CD4-positive, alpha-beta T cell (primary cell): ENCODE measurements at places on chromosomes 12 and 14. TPM values are rescaled to one million over a fixed set of nuclear protein-coding genes. Genes with fewer than 3 reads are reported as not detected.
A peak's percentile ranks its signal among the peaks of the same experiment; 100 is the strongest.

DNA sequence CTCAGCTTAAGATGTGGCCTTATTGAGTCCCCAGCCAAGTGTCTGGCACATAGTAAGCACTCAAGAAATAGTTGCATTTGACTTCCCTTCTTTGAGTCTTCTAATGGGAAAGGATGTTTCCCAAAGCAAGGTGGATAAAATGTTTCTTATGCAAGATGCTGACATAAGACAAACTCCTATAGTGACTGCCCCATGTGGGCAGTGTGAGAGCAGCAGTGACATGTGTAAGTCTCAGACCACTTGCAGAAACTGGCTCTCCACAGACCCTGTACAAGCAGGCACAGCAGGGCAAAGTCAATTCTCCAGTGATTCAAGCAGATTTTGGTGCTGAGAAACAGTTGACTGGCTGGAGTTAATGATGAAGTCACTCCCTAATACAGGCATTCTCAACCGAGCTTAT lies 255.3 kb downstream of the ANO2 start:
- no peaks in the 10 kb centered on the region for H3K36me3 ChIP-seq
- no peaks in the 10 kb centered on the region for H3K4me1 ChIP-seq
- no peak overlapping the region for H3K4me3 ChIP-seq
- DNase-seq, result no peak
- H3K27ac ChIP-seq, result no peak overlapping the region
- H3K27me3 ChIP-seq, result no peaks in the 10 kb centered on the region

C12orf42 gene
- total RNA-seq, result 3.9 TPM

- H3K4me3 ChIP-seq, result no peak overlapping the region
- H3K4me1 ChIP-seq, result peaks cover 14% of the 10 kb centered on the region
- no peak overlapping the region for H3K27ac ChIP-seq
- DNase-seq, result no peak
Measured at GRCh38 chr12:21444193-21445146, 7.0 kb downstream of the PYROXD1 start.

TMED8 gene
- total RNA-seq, result 4.9 TPM

DNA sequence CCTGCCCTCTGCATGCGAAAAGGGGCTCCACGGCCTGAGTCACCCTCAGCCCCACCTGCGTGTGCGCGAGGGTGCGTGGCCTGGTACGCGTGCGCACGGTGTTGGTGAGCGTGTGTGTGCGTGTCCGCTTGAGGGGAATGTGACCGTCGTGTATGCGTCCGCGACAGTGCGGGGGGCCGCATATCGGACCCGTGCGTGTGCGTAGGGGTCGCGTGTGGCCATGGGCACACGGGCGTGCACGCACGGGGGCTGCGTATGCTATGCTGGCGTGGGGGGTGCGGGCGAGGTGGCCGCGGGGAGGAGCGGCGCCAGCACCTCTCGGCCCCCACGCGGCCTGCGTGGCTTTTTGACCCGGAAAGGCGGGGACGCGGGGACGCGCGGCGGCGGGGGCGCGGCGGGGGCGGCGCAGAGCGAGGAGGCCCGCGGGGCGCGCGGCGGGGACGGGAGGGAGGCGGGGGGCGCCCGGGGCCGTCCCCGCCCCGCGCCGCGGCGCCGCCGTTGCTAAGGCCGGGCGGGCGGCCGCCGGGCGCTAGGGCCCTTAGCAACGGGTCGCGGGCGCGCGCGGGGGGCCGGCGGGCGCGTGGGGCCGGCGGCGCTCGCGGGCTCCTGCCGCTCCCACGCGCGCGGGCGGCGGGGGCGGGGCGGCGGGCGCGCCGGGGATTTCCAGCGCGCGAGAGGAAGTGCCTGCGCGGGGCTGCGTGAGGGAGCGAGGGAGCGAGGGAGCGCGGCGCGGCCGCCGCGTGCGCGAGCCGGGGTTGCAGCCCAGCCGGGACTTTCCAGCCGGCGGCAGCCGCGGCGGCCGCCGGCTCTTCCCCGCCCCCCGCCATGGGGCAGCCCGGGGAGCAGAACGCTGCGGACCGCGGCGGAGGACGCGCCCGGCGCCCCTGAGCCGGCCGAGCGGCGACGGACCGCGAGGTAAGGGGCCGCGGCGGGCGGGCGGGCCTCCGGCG lies at the start of gene TRAF3:
Gene TRAF3 (plus strand): TSS at position 689 of the 950 bp plus-strand sequence. CDS start 92,753 bp downstream, outside the sequence.
- H3K27me3 ChIP-seq, result no peaks in the 10 kb centered on the region
- H3K4me1 ChIP-seq, result peaks cover 61% of the 10 kb centered on the region
- peak; percentile 88 for DNase-seq

PIANP gene
- total RNA-seq, result 0.87 TPM

DNA sequence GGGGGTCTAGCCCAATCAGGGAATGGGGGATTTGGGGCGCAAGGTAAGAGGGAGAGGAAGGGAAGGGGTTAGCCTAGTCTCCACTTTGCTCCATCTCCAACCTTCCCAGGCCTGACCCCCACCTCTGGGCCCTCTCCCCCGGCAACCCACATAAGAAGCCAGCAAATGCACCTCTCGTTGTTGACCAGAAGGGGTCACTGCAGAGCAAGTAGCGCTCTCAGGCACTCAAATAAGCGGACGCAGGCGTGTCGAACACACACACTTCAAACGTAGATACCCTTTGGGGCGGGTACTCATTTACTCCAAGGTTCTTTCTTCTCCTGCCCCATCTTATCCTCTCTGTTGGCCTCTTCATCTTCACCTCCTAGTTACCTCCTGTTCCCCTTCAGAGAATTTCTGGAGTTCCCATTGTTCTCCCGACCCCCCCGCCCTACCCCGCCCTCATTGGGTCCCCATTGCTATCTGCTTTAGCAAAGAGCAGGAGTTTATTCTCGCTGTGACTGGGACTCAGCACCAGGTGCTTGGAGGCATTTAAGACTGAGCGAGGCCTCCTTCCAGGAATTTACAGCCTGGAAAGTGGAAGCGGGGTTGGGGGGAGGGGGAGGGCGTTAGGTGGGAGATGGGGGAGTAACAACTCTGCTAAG lies 1.5 kb upstream of the SRRM4 start:
- H3K4me3 ChIP-seq, result no peak overlapping the region
- no peak overlapping the region for H3K27ac ChIP-seq
- H3K27me3 ChIP-seq, result peaks cover 36% of the 10 kb centered on the region
- no peak for DNase-seq
- no peaks in the 10 kb centered on the region for H3K4me1 ChIP-seq
- H3K36me3 ChIP-seq, result no peaks in the 10 kb centered on the region

DNA sequence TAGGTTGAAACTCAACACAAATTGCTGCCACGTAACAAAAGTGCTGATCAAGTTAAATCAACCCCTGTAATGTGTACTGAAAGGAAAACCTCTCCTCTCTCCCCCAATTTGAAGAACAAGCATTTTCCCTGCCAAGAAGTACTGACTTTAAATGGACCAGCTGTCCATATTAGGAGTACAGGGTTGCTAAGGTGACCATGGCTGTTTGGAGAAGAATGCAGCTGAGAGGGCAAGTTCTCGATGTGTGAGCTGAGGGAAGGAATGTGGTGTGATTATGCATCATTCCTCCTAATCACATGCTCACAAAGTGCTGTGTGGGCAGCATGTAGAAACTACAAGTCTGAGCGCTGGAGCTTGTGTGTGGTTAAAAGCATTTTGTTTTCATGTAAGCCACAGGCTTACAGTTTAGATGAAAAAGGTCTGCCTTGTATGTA lies 50.9 kb upstream of the CCT2 start:
- peaks cover 17% of the 10 kb centered on the region for H3K36me3 ChIP-seq
- no peaks in the 10 kb centered on the region for H3K27me3 ChIP-seq
- no peak overlapping the region for H3K4me3 ChIP-seq
- no peaks in the 10 kb centered on the region for H3K4me1 ChIP-seq
- no peak overlapping the region for H3K27ac ChIP-seq
- no peak for DNase-seq

GRCh38 chr14:88547386-88547780 lies 7.4 kb downstream of the PTPN21 start:
- H3K4me3 ChIP-seq, result no peak overlapping the region
- no peaks in the 10 kb centered on the region for H3K36me3 ChIP-seq
- peaks cover 12% of the 10 kb centered on the region for H3K4me1 ChIP-seq
- DNase-seq, result no peak

DNA sequence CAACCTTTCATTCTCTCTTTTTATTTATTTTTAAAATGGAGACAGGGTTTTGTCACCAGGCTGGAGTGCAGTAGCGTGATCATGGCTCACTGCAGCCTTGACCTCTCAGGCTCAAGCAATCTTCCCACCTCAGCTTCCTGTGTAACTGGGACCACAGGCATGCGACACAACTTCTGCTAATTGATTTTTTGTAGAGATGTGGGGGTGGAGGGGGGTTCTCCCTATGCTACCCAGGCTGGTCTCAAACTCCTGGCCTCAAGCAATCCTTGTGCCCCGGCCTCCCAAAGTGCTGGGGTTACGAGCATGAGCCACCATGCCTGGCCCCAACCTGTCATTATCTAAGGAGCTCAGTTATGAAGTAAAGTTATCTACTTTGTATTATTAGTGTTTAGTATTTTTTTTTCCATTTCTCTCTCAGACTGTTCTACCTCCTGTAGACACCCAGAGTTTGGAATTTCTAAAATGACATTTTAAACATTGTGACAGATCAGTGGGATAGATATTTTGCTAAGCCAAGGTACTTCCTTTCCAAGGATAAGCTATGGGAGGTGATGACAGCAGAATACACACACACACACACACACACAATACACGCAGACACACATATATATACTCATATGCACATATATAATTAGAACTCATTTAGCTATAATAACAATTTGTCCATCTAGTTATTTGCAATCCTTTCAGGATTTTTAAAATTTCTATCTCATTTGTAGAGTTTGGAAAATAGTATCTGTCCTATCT lies 2.1 kb upstream of the USP44 start:
- no peak for DNase-seq
- H3K27me3 ChIP-seq, result no peaks in the 10 kb centered on the region
- peak overlapping the region; percentile 21 for H3K27ac ChIP-seq
- H3K4me3 ChIP-seq, result no peak overlapping the region
- no peaks in the 10 kb centered on the region for H3K36me3 ChIP-seq

DNA sequence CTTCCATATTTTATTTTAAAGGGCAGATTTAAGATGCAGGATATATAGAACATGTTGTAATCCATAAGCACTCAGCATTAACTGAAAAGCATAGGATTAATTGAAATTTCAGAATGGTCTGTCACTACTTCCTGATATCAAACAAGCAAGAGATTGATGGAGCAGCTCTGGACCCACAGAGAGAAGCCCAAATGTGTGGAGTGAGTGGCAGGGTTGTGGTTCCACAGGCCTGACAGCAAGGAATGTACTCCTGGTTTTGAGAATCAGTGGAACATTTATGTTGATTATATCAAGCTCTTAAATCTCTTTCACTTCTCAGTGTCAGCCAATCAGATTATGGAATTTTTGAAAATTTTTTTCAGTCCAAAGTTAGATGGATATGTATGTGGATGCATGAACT lies 267.6 kb upstream of the PRICKLE1 start:
- H3K4me1 ChIP-seq, result no peaks in the 10 kb centered on the region
- no peak overlapping the region for H3K27ac ChIP-seq
- H3K36me3 ChIP-seq, result no peaks in the 10 kb centered on the region
- no peak overlapping the region for H3K4me3 ChIP-seq
- H3K27me3 ChIP-seq, result no peaks in the 10 kb centered on the region
- DNase-seq, result no peak

IRF2BPL gene
- 71.8 TPM for total RNA-seq

TAMALIN gene
- 525 TPM for total RNA-seq

- H3K27me3 ChIP-seq, result no peaks in the 10 kb centered on the region
- no peak overlapping the region for H3K4me3 ChIP-seq
- H3K27ac ChIP-seq, result no peak overlapping the region
- H3K36me3 ChIP-seq, result no peaks in the 10 kb centered on the region
Measured at GRCh38 chr12:115657081-115658013, 620.1 kb downstream of the MED13L start.

GRCh38 chr12:128542844-128543243 lies 275.9 kb downstream of the TMEM132C start:
- no peak for DNase-seq
- no peaks in the 10 kb centered on the region for H3K4me1 ChIP-seq
- H3K27me3 ChIP-seq, result no peaks in the 10 kb centered on the region
- H3K36me3 ChIP-seq, result no peaks in the 10 kb centered on the region
- no peak overlapping the region for H3K27ac ChIP-seq

KRT73 gene
- 69.7 TPM for total RNA-seq

GRCh38 chr12:105744371-105745058 lies 394.2 kb downstream of the NUAK1 start:
- no peak overlapping the region for H3K27ac ChIP-seq
- no peak overlapping the region for H3K4me3 ChIP-seq
- H3K36me3 ChIP-seq, result no peaks in the 10 kb centered on the region
- no peaks in the 10 kb centered on the region for H3K4me1 ChIP-seq
- no peak for DNase-seq
- H3K27me3 ChIP-seq, result no peaks in the 10 kb centered on the region

PPP1R36 gene
- total RNA-seq, result not detected

- H3K4me1 ChIP-seq, result peaks cover 23% of the 10 kb centered on the region
- DNase-seq, result no peak
- H3K4me3 ChIP-seq, result no peak overlapping the region
Measured at GRCh38 chr12:68439368-68440045, 107.3 kb upstream of the MDM1 start.

DNA sequence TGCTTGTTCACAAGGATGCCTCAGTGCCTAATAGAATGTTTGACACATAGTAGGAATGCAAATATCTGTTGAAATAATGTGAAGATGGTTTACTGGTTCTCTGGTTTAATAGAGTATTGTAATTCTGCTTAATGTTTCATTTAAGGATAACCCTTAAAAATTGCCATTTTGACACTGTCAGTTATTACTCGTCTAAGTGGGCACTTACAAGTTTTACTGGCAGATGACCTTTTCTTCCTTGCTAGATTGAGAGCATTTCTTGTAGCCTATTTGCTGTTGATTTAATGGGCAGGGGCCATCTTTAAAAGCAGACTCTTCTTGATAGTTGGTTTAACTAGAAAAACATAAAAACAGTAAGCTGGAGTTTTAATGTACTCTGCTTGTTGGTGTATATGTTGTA lies 1.9 kb downstream of the TMEM263 start:
- H3K4me1 ChIP-seq, result peaks cover 13% of the 10 kb centered on the region
- peaks cover 4% of the 10 kb centered on the region for H3K36me3 ChIP-seq
- H3K27ac ChIP-seq, result no peak overlapping the region
- no peaks in the 10 kb centered on the region for H3K27me3 ChIP-seq
- H3K4me3 ChIP-seq, result peak overlapping the region; percentile 77

MANSC4 gene
- not detected for total RNA-seq

GRCh38 chr14:63895510-63895909 lies 42.7 kb downstream of the SYNE2 start:
- no peaks in the 10 kb centered on the region for H3K27me3 ChIP-seq
- H3K4me3 ChIP-seq, result no peak overlapping the region
- no peak for DNase-seq
- peaks cover 10% of the 10 kb centered on the region for H3K4me1 ChIP-seq

GRCh38 chr14:79161571-79161970 lies 991.4 kb downstream of the NRXN3 start:
- no peaks in the 10 kb centered on the region for H3K27me3 ChIP-seq
- H3K4me3 ChIP-seq, result no peak overlapping the region
- no peaks in the 10 kb centered on the region for H3K36me3 ChIP-seq
- no peak for DNase-seq
- H3K27ac ChIP-seq, result no peak overlapping the region
- no peaks in the 10 kb centered on the region for H3K4me1 ChIP-seq

- DNase-seq, result no peak
- no peak overlapping the region for H3K4me3 ChIP-seq
- no peaks in the 10 kb centered on the region for H3K4me1 ChIP-seq
- H3K36me3 ChIP-seq, result no peaks in the 10 kb centered on the region
- H3K27me3 ChIP-seq, result no peaks in the 10 kb centered on the region
Measured at GRCh38 chr14:85300107-85300506, 229.8 kb upstream of the FLRT2 start.

ALX1 gene
- total RNA-seq, result not detected

YAF2 gene
- 53.6 TPM for total RNA-seq

SLC25A47 gene
- not detected for total RNA-seq
